ENCODE measurements at places on chromosomes 6 and 20.

DNA sequence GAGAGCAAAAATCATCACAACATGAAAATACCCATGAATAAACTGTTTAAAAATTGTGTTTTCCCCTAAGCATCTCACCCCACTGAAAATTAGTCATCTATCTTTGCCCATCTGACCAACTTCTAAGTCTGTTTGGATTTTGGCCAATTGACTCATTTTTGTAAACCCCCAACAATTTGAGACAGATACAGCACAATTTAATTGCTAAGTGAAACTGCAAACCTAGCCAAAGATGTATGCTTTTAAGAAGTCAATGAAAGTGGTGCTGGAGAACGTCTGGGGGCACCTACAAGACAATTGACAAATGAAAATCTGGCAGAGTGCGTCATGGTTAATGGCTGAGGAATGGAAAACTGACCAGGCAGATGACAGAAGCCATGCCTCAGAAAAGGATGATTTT is 30.9 kb upstream of the SLC24A3 start:
- no peak for DNase-seq

DNA sequence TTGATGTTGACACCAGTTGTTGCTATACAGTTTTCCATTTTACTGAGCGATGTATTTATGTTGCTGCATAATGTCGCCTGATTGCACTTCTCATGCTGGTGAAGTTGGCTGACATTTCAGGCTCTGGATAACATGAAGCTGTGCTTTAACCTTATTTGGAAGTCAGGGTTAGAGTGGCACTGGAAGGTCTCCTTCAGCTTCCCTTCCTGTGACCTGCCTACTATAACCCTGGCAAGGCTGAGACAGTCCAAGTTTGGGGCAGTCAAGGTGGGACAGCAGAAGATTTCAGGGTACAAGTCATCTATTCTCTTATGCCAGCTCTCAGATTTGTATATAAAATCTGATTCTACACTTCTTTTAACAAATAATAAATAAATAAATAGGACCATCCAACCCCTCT is 127.6 kb downstream of the AIG1 start:
- DNase-seq = no peak

DNA sequence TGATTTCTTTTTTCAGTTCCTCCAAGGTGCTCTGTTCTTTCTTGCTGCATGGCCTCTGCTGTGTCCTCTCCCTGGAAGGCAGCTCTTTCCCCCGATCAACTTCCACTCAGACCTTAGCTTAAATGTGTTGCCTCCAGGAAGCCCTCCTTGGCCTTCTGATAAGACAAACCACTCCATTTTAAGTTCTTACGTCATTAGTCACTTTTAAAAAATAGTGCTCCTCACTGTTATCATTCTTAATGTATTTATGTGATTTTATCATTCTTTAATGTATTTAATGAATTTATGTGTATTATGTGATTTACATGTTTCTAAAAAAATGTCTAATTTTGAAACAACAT is 12.2 kb upstream of the MANBAL start:
- DNase-seq = no peak

DNA sequence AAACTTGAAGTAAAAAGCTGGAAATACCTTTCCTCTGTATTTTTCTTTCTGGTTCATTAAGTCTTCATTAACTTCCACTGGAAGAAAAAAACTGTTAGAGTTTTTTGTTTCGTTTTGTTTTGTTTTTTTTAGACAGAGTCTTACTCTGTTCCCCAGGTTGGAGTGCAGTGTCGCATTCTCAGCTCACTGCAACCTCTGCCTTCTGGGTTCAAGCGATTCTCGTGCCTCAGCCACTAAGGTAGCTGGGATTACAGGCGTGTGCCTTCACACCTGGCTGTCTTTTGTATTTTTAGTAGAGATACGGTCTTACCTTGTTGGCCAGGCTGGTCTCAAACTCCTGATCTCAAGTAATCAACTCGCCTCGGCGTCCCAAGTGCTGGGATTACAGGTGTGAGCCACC is 14.9 kb downstream of the RPF2 start:
- no peak for DNase-seq

DNA sequence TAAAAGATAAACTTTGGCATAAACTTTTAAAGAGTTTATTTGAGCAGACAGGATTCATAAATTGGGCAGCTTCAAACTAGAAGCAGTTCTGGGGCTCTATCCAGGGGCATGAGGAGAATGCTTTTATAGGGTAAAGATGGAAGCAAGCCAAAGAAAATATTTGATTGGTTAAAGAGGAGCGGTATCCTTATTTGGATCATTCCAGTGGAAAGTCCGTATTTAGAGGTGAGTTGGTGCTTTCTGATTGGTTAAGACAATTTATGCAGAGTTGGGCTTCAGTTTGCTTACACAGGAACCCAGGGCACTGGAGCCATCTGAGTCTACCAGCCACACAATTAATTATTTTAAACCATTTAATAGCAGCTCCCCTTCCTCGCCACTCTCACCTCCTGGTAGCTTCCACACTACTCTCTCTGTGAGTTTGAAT is 37.9 kb upstream of the RNF217 start:
- DNase-seq = no peak

- no peak for DNase-seq
Measured at GRCh38 chr6:31826793-31827285, 699 bp upstream of the HSPA1B start.

GRCh38 chr6:34540841-34541240 is 15.3 kb downstream of the SPDEF start:
- no peak for DNase-seq

- DNase-seq = no peak
Measured at GRCh38 chr6:117304446-117304845, 39.1 kb downstream of the VGLL2 start.

DNA sequence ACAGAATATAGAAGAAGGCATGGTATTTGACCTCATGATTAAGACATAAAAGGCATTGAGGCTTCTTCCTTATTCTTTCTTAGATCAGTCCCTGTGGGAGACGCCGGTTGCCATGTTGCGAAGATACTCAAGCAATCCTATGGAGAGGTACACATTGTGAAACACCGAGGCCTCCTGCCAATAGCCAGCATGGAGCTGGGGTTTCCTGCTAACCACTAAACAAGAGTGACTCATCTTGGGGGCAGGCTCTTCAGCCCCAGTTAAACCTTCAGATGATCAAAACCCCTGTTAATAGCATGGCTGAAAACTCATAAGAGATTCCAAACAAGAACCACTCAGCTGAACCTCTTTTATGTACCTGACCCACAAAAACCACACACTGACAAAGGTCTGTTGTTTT is 478.8 kb downstream of the CD83 start:
- no peak for DNase-seq

DNA sequence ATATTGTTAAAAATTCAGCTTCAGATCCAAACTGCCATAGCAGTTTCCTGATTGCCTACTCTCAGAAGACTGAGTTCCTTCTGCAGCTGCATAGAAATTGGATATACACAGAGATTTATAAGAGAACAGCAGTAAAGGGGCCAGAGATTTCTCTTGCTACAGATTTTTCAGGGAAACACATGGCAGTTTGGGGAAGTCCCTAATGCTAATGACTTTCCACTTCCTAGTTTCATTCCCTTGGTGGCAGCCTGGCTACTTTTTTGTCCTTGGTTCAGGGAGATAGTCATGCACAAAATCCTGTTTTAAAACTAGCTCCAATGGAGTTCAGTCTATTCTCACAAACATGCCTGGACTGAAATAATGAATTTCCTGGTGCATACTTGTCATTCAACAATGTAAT is 125.3 kb upstream of the PLCB4 start:
- no peak for DNase-seq

- DNase-seq = no peak
Measured at GRCh38 chr6:17640477-17640917, 40.4 kb downstream of the FAM8A1 start.

- no peak for DNase-seq
Measured at GRCh38 chr6:73613806-73614536, 39.8 kb downstream of the SLC17A5 start.

DNA sequence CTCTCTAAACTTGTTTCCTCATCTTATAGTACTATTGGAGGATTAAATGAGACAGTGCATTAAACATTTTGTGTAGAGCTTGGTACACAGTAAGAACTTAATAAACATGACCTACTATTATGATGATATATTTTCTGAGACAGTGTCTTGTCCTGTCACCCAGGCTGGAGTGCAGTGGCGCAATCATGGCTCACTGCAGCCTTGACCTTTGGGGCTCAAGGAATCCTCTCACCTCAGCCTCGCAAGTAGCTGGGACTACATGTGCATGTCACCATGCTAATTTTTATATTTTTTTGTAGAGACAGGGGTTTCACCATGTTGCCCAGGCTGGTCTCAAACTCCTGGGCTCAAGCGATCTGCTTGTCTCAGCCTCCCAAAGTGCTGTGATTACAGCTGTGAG is 72.1 kb downstream of the LYRM4 start:
- no peak for DNase-seq
